ENCODE measurements at places on chromosomes 12 and 14.

DNA sequence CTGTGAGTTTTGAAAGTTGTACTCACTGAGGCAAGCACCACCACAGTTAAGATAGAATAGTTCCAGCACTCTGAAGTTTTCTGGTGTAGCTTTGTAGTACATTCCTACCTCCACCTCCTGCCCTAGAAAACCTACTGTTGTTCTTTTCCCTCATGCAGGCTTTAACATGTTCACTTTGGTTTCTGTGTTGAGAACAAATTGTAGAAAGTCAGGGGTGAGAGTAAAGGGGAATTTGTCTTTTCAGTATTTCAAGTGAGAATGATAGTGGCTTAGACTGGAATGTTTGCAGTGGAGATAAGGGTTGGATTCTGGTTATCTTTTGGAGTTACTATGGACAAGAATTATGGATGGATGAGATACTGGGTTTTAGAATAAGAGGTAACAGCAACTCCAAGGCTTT is 67.2 kb downstream of the AEBP2 start:
- DNase-seq, result no peak

DNA sequence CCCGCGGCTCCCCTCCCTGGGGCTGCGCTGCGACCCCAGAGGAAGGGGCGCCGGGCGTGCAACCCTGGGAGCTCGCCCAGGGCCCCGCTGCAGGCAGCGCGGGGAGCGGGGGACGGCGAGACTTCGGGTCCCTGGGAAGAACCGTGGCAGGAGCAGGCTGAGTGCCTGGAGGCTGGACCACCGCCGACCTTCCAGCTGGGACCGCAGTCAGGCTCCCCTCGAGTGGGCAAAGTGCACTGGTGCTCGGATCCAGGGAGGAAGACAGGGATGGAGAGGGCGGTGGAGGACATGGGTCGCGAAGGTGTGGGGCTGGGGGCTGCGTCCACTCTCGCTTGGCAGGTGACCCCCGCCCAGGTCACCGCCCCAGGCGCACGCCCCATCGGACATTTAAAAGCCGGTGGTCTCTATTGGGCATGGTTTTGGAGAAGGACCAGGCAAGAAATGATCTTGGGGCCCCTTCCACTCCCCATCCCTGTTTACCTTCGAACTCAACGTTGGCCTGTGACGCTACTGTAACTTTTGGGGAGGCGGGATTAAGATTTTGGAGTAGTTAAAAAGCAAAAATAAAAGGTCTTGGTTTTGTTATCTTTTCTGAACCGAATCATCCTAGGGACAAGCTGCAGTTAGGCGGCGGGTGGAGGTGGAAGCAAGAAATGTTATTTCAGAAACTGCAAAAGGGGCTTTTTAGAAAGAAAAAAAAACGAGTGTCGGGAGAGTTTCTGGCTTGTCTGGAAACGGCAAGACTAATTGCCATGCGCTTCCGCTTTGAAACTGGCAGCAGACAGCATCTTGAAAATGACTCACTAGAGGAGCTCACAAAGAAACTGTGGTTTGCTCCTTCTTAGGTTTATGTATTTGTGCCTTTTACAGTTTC is 1.0 kb downstream of the ELK3 start:
- DNase-seq, result peak; percentile 85

DNA sequence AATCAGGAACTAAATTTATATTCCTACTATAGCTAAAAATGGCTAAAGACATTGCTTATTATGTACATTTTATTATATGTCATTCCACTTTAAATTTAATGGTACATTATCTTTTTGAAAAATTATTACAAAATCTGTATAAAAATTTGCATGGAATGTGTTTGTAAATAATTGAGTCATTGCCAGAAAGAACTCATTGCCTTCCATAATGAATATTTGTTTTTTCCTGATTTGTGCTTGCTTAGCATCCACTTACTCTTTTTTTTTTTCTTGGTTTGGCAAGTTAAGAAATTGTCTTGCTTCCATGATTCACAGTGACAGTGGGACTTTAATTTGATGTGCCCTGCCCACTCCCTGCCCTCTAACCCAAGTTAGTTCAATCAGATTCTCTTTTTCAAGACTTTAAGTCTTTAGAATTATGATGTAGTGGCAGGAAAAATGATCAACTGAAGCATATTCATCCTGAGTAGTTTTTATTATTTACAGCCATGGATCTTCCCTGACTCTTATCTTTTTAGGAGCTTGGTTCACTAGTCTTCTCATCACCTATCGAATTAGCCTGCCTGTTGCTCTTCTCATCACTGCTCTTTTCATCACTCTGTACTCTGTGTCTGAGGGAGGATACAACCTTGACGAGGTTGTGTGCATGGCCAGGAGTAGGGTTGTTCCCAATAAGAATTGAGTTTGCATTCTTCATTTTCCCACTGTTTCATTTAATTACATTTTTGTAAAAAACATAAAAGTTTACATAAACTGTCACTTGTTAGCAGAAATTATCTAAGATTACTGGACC is 442.0 kb downstream of the BTG1 start:
- no peak for DNase-seq

DNA sequence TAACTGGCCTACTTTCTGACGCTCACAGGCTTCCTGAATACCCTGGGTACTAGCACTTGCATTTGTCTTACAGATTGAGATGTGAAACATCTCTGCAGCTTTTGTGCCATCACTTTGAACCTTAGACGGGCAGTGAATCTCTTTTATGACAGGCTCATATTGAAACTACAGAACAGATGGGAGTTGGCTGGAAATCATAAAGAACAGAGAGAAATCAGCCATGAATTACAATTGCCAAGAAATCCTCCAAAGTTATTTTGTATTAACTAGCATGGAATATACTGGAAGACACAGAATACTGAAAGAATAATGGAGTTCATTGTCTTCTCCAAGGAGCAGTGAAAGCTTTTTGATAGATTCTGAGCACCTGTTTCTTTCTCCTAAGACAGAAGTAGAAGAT is 32.7 kb downstream of the MYF5 start:
- no peak for DNase-seq

DNA sequence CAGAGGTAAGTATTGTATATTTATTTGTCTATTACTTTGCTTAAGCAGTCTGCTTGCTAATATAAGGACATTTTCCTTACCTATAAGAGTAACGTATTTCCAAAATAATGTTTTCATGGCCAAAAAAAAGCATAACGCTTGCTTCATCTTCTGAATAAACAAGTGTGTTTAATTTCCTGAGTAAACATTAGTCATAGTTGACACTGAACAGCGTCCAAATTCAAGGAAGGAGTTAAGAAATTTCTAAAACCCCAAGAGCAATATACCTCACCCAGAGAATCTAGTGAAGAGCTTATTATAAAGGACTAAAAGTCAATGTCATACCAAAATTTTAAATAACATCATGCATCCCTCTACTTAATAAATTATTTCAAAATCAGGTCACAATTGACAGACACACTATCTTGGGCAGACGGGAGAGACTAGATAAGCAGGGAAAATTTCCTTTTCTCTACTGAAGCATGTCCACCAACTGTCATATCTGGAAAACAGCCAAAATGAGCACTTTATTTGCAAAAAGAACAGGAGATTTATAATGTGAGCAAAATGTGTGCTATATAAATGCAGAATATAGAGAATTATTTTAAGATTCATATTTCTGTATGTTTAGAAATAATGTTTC is 25.1 kb downstream of the ANKS1B start:
- no peak for DNase-seq

- peak; percentile 12 for DNase-seq
Observed at GRCh38 chr12:83389237-83389996, 702.7 kb downstream of the TMTC2 start.

GRCh38 chr14:53951243-53951626 is 5.4 kb downstream of the BMP4 start:
- DNase-seq, result no peak

DNA sequence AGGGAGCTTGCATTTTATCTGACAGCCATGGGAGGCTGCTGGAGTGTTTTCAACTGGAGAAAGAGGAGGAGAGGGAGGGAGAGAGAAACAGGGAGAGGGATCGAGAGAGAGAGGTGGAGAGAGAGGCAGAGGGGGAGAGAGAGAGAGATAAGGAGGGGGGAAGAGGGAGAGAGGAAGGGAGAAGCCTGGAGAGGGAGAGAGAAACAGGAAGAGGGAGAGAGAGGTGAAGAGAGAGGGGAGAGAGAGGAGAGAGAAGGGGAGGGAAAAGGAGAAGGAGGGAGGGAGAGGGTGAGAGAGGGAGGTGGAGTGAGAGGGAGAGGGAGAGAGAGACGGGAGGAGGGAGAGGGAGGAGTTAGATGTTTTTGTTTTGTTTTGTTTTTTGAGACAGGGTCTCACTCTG is 45.6 kb downstream of the DNAH10 start:
- no peak for DNase-seq

GRCh38 chr14:54730156-54730961 is 163.4 kb downstream of the SAMD4A start:
- peak; percentile 63 for DNase-seq

DNA sequence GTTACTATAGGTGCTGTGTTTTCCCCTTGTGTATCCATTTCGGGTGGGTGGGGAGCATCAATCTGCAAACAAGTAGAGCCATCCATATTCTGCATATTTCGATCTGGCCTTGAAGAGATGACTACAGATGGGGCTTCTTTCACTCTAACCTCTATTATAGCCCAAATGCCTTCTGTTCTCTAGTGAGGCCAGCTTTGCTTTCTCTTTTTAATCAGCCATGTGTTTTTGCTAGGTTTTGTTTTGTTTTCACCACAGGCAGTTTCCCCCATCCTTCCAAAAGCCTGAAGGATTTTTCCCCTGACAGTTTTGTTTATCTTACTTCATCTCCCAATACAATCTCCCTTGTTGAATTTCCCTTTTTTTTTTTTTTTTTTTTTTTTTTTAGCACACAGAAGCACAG is 224.1 kb downstream of the BTG1 start:
- no peak for DNase-seq

DNA sequence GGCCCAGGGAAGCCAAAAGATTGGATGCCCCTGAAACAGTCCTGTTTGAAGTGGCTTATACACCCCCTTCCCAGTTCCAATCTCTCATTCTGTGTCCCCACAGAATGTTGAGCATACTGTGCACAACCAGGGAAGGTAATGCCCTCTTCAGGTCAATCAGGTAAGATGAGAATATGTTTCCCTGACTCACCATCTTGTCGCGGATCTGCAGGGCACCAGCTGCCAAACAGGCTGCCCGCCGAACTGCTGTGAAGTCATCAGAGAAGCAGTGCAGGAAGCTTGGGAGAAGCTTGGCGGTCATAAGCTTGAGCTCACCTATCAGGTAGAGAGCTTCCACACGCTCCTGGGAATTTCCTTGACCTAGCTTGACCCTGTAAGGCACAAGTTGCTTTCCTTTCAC is 9.6 kb downstream of the RIOX1 start:
- DNase-seq, result no peak

GRCh38 chr12:53868511-53868986 is 70.1 kb upstream of the HOXC13 start:
- no peak for DNase-seq

DNA sequence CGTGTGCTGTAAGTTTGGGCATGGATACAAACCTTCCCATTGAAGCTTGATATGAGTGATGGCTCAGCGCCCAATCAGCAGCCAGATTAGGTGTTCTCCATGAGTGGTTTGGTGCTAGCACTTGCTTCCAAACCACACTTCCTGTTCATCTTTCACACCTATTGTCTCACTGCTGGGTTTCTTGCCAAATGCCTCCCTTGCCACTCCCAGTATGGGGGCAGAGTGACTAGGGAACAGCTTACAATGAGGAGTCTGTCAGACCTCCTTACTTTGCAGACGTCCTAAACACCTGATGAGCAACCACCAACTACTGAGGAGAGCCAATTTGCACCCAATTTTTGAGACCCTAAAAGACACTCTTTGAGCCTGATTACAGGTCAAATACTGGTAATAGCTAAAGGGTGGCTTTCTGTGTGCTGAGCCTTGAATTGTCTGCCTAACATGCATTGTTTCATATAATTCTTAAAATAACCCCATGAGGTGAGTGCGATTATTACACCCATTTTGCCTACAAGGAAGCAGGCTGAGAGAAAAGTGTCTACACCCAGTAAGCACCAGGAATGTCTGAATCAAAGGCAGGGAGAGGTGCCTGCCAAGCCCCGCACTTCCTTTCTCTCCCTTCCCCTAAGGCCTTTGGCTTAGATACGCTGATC is 48.4 kb upstream of the FOS start:
- DNase-seq, result peak; percentile 79

DNA sequence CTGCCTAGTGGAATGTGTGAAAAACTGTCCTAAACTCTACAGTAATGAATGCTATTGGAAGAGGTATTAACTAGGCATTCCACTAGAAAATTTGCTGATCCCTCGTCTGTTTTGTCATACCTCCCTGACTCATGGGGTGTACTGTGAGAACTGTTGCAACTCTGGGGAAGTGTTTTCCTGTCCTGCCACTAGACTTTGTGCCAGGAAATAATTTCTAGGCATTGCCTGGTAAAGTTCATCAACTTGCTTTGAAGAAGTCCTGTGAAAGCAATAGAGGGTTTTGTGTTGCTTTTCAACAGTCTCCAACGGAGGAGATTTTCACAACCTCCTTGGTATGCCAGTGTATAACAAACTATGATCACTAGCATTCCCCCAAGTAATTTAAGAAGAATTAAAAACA is 139.9 kb downstream of the AKAP6 start:
- DNase-seq, result no peak

- no peak for DNase-seq
Observed at GRCh38 chr14:54267172-54267571, 129.6 kb upstream of the CDKN3 start.

GRCh38 chr12:57940915-57941164 is 527 bp upstream of the ATP23 start:
- DNase-seq, result no peak

- DNase-seq, result no peak
Observed at GRCh38 chr12:10214895-10215267, 2.2 kb downstream of the GABARAPL1 start.

GRCh38 chr12:58291106-58291505 is 349.7 kb downstream of the ATP23 start:
- DNase-seq, result no peak

- DNase-seq, result no peak
Observed at GRCh38 chr12:21913823-21914222, 27.4 kb downstream of the ABCC9 start.

- no peak for DNase-seq
Observed at GRCh38 chr14:67584978-67585377, 15.1 kb downstream of the PIGH start.

DNA sequence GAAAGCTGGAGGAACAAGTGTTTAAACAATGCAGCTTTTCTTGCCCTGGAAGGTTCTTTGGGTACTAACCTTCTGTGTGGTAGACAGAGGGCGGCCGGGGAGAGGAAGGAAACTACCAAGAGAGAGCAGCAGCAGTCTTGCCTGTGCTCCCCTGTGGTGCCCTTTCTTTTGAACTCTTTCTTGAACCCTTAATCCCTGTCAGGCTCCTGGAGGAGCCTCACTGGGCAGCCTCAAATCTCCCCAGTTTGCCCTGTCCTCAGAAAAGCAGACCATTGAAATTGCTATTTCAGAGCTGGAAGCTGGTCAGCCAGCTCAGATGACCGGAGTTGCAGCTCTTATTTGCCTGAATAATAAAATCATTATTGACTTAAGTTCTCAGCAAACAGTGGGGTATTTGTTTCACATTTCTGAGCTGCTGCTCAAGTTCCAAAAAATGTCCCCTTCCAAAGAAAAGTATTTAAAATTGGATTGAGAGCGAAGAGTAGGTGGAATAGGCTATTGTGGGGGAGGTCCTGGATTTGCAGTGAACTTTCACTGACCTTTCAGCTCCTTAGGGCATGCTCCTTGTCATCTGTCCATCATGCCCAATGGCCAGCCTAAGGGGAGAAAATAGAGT is 42.1 kb upstream of the RNASE3 start:
- no peak for DNase-seq
